Cortex of kidney (tissue), 1 donor: ENCODE measurements at places on chromosomes 1 and 21.

DNA sequence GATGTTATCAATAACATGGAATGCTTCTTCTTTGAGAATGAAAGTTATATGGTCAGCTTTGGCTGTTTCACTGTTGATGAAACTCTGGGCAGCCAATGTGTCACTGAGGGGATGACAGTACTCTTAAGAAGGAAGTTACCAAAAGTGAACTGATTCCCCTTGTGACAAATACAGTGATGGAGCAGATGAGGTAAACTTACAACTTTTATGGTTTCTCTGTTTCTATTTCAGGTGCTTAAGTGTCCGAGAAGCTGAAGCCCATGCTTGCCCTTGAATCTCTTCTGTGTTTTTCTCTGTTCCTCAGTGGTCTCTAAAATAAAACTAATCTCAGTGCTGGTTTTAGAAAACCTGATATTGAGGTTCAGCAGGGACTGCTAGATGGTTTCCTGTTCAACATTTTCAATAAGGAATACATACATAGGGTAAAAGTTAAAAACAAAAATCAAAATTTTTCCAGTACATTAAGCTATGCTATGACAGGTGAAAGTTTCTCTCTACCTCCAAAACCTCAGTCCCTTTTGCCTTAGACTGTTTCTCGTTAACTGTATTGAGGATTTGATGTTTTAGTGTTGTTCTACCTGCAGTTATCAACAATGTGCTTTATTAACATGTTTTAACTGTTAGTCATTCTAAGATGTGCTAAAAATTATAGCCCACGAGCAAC, 454.4 kb upstream of the ADGRL4 start:
- no peak for DNase-seq

- DNase-seq = no peak
Measured at GRCh38 chr1:39926343-39926793, 24.7 kb upstream of the MYCL start.

- DNase-seq = no peak
Measured at GRCh38 chr1:226363801-226364513, 43.9 kb downstream of the PARP1 start.

GRCh38 chr1:110667776-110668175, 7.0 kb downstream of the KCNA3 start:
- no peak for DNase-seq

DNA sequence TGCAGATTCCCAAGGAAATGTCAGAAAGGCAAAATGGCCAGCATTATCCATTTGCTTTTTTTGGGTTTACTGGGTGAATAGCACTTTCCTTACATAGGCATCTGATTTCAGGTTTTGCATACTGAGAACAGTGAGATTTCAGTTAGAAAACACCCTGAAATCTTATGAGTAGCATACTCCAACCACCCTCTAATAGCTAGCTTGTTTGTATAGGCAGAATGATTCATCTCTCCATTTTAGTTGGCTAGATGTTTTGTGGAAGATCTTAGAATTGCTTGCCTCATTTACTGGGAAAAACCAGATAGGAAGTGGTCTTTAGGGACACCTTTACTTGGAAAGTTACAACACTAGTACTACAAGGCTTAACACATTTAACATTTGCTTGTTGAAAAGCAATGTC, 10.4 kb downstream of the KYAT3 start:
- no peak for DNase-seq

DNA sequence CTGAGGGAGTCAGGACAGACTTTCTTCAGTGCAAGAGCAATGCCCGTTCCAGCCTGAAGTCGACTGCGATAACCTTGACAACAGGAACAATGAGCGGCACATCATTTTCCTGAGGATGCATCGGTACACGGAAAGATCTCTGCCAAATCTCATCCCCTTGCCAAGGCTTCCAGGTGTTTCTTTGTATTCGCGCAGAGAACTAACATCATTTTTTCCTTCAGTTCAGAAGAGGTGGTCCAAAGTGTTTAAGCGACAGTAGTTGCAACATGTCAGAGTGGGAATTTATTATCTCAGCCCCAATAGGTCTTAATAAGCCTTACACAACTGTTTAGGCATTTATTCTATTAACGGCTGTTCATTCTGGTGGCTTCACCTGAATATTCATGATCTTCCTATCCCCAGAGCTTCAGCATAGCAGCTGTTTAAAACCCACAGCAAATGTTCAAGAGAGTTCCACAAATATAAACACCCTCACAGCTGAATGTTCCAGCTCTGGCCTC, 129.7 kb upstream of the NFIA start:
- DNase-seq = no peak

DNA sequence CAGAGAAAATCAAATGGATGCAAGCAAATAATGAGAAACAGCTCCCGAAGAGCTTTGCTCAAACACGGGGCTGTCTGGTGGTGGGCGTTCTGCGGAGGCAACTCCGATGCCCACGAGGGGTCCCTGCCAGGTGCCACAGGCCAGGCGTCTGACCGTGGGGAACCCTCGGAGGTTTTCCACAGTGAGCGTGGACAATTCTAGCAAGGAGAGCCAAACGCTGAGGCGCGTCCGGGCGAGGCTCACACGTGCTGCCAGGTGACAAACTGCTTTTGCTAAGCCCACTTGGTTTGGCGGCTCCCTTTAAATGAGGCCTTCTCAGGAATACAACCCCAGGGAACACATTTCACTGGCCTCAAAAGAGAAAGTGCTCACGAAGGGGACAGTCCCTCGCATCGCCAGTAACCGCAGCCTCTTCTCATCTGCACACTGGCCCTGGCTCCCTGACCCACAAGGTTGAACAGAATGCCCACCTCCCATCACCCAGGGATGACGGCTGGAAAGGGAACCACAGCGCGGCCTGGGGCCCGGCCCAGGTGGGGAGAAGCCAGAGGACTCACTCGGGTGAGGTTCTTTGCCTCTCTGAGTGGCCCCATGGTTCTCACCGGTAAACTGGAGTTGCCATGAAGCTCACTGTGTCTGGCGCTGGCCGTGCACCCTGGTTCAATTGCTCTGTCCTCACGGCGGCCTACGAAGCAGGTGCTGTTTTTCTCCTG, 97.4 kb downstream of the PRDM16 start:
- DNase-seq = no peak

- no peak for DNase-seq
Measured at GRCh38 chr1:102071451-102071850, 74.7 kb upstream of the OLFM3 start.

- no peak for DNase-seq
Measured at GRCh38 chr1:219754767-219755166, 141.9 kb upstream of the ZC3H11B start.

DNA sequence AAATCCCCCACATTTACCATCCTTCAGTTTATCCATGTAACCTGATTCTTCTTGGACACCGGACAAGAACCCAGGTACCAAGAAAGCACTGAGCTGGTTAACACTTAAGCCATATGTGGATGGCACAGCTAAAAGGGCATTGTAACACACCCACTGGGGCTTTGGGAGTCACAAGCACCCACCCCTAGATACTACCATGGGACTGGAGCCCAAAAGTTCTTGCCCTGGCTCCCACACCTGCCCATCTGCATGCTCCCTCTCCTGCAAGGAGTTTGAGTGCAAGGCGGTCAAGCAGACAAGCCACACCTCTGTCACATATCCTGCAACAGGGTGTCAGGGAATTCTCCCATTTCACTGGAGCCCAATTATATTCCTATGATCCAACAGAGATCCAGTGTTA, 270.1 kb downstream of the USH2A start:
- no peak for DNase-seq

- DNase-seq = no peak
Measured at GRCh38 chr1:110282395-110282794, 56.8 kb upstream of the RBM15 start.

GRCh38 chr1:27527890-27528817, 38.2 kb upstream of the WASF2 start:
- no peak for DNase-seq

DNA sequence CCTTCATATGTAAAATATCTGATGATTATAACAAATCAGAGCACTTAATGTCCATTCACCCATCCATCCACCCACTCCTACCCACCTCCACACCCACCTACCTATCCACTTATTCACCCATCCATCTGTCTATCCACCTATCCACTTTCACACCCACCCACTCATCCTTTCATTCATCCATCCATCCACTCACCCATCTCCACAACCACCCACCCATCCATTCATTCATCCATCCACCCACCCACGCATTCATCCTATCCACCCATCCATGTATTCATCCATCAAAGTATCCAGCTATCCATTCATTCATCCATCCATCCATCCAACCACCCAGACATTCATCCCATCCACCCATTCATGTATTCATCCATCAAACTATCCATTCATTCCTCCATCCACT, 466.1 kb downstream of the AJAP1 start:
- DNase-seq = no peak

DNA sequence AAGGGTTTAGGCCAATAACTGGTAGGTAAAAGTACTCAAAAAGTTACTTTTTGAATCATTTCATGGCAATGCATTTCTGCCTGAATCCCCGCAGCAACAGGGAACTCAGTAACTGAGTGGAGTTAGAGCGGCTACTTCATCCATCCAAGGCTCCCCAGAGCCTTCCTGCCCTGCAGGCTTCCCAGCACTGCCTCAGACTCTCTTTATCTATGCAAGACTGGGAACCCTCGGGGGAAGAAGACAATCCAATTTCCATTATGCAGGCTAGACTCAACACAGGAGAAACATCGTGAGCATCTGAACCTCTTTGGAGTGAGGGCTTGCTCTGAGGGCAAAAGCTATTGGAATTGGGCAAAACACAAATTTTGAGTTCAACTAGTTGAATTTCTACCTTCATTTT, 23.1 kb downstream of the ZMYND12 start:
- DNase-seq = no peak

DNA sequence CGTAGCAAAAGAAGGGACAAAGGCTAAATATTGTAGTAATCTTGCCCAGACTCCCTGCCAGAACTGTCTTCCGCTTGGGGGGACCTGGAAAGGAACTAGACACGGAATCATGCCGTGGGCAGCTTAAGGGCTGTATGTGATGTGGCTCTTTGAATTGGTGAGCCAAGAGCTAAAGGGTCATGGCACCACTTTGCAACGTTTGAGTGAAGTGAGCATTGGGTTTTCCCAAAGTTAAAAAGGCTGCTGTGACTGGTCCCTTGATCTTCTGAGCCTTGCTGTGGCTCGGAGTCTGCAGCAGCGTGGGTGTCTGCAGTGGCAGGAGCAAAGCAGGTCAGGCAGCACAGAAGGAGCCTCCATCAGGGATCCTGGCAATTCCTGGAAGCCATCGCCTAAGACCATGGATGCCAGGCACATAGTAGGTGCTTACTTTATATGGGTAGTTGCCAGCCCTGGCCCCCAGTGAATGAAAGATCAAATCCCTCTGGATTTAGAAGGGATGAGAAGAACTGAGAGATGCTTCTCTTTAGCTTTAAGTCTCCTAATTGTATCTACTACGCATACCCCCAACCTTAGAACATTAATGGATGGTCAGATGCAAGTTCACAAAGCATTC, 1.8 kb downstream of the SMYD2 start:
- DNase-seq = no peak

- no peak for DNase-seq
Measured at GRCh38 chr1:24294228-24294672, 24.9 kb upstream of the GRHL3 start.

- no peak for DNase-seq
Measured at GRCh38 chr1:162364498-162364897, 12.2 kb downstream of the SPATA46 start.

- DNase-seq = no peak
Measured at GRCh38 chr1:184743062-184743756, 11.4 kb downstream of the EDEM3 start.

DNA sequence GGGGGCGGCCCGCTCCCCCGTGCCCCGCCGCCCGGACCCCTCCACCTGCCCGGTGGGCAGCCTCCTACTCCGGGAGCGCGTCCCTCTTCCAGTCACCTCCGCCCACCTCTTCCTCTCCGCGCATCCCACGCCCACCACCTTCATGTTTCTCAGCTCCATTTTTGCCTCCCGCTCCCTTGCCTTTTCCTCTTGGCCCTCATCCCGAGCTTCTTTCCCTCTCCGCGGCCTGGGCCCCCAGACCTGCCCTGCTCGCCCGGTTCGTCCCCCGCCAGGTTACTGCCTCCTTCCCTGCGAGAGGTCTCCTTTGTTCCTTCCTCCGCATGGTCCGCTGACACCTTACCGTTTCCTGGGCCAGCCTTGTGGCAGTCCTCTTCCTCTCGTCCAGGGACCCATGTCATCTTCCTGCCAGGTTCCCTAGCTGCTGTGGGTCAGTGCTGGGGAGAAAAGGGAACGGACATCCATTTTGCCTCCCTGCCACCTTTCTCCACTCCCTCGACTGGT, 563 bp downstream of the QSOX1 start:
- DNase-seq = no peak

DNA sequence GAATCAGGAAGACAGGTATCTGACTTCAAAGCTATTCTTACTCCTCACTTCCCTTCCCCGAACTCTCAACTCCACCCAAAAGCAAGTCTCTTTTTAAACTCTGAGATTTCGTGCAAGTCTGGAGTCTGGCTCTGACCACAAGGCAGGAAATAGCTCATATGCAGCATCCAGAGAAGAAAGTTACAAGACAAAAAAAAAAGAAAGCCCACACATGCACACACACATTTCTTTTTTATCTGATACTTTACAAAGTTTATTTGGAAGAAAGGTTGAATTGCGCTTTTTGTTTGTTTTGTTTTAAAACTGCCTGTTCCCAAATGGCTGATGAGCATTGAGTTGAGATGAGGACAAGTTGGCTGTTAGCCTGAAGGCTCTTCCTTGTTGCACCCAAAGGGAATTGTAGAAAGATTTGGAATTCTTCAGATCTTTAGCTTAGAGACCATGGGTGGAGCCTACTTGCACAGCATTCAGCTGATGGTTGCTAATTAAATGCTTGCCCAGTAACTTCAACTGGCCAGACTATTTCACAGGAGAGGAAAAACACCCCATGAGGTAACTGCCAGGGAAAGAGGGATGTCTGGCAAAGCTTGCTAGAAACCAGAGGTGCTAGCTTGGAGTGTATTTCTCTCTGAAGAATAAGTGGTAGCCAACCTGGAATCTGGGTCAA, 490.3 kb downstream of the TTLL7 start:
- no peak for DNase-seq

DNA sequence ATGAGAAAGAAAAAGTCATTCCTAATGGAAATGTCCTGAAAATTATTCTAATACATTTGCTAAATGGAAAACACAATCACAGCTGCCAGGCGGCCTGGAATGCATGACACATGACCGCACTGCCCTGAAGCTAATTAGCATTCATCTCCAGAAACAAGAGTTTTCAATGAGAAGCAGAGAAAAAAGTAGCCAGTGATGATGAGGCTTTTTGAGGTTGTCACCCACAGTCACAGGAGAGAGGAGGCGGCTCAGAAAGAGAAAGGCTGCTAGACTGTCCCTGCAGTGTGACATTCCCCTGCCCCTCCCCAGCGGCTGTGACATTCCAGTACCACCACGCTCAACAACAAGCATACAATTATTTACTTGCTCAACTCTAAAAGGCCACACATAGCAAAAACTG, 122.9 kb upstream of the KRTAP19-8 start:
- DNase-seq = no peak

GRCh38 chr1:97298966-97299365, 577.4 kb downstream of the PTBP2 start:
- no peak for DNase-seq

GRCh38 chr1:29939079-29939478, 702.8 kb downstream of the PTPRU start:
- no peak for DNase-seq
